ENCODE measurements at places on chromosomes 7 and 10.

DNA sequence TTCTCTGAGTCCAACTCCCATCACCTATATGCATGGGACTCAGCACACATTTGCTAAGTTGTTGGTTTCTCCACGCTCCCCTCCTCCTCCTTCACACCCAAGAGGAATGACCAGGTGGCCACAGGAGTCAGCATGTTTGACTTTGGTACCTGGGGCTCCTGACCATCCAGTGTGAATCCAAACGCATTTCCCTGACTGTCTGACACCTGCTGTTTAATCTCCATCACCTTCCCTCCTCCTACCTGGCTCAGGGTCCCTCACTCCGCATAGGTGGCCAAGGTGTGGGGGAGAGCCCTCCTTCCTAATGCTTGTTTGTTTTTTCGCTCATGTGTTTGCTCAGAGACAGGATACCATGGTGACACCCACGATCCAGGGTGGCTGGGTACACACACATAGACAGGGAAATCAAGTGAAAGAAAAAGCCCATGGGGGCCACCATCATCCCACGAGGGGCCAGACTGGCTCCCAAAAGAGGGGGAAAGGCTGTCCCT, 194.9 kb downstream of the KCNMA1 start:
- no peak for DNase-seq

DNA sequence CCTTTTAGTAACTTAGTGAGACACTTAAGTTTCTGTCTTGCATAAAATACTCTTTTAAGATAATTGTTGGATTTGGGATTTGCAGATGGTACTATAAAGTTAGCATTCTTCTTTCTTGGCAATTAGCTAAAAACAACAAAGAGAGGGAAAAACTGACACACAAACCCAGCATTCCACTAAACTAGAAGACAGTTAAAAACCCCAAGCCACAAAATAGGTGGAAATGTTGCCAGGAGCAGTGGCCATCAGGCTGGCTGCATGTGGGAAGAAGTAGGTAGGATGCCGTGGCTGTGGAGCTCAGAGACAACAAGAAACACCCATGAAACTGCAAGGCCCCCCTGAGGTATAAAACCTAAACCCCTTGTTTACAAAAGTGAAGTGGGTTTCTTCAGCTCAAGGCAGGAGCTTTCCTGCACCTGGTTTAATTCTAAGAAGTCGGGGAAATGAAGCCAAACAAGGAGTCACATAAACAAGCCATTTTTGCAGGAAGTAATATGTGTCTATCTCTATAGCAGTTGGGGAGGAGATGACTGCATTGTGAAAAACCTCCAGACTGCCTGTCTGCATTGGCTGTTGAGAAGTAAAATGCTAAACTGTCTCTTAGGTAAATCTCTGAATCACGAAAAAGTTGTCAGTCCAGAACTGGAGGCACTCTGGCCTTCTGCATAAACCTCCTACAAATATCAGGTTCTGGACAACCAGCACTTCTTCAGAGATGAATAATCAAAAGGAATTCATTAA, 9.5 kb downstream of the RAB18 start:
- DNase-seq: no peak

- no peak for DNase-seq
Observed at GRCh38 chr7:17159500-17160037, 138.9 kb upstream of the AHR start.

DNA sequence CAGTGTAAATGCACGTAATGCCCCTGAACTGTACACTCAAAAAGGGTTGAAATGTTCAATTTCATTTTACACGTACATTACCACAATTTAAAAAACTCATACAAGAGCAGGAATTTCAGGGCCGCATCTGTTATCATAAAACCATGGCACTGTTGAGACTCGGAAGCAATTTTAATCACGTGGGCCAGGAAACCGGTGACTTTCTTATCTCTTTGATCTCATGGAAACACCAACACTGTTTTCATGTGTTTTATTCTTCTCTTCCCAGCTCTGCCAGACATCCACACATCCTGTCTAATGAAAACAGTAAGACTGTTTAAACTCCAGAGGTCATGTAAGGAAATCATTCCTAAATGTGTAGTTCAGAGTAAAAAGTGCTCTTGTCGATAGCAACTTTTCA, 35.9 kb downstream of the PTPRE start:
- DNase-seq: no peak

GRCh38 chr7:83996879-83997278, 197.7 kb downstream of the SEMA3A start:
- no peak for DNase-seq

DNA sequence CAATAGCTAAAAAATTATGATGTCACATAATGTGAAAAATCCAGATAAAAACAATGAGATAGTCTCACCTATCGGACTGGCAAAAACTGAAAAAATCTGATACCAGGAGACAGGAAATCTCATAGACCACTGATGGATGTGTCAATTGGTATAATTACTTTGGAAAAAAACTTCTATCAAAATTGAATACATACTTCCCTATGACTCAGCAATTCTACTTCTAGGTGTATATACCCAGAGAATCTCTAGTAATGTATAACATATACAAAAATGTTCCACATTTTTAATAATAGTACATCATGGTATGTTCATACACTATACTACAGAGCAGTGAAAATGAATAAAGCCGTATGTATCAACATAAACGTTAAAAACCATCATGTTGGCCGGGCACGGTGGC, 34.9 kb downstream of the SHTN1 start:
- DNase-seq: no peak

GRCh38 chr7:48398191-48398590, 226.9 kb downstream of the ABCA13 start:
- DNase-seq: no peak
